ENCODE measurements at places on chromosomes 3 and 15.
A peak's percentile ranks its signal among the peaks of the same experiment; 100 is the strongest.

DNA sequence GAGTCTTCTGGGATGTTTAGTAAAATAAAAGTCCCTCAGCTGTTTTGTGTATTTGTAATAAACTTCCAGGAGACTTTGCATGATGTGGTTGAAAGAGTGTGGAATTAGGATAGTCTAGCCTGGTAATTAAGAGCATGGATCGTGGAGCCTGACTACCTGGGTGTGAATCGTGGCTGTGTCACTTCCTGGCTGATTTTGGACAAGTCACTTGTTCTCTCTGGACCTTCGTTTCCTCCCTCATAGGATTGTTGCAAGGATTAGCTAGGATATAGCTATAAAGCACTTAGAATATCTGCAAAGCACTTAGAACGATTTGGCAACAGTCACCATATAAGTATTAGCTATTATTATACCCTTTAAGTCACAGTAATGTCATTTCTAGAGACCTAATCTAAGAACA is 40.2 kb downstream of the SLMAP start:
- DNase-seq = no peak

DNA sequence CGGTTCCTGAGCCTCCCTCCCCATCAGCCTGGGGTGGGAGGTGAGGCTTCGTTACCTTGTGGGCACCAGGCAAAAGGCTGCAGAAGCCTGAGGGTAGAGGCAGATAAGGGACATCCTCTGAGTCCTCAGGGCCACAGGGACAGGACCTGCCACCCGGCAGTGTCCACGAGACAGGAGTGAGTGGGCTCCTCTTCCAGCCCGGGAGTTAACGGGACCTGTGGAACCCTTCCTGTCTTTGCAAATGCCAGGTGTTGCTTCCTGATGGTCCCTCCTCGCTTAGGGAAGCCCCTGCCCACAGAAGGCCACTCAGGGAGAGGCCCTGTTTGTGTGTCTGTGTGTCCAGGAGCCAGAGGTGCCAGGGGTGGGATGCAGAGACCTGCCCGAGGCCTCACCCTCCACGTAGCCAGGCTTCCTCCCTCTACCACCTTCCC is 111.1 kb upstream of the ALDH1A3 start:
- DNase-seq = no peak

DNA sequence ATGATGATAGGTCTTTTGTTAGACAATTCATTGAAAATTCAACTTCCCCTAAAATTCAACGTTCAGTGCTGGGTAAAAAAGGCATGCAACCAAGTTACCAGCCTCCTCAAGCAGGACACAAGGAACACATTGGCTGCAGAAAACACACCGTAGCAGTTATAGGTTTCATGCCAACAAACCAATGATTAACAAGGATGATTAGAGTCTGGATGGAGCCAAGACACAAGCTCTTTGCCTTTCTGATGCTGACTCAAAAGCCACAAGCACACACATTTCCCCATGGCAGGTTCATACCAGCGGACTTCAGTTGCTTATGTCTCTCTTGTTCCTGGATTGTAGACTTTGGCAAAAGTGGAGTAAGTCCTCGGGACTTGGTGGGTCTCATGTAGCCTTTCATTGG is 105.8 kb downstream of the DHX30 start:
- DNase-seq = no peak

DNA sequence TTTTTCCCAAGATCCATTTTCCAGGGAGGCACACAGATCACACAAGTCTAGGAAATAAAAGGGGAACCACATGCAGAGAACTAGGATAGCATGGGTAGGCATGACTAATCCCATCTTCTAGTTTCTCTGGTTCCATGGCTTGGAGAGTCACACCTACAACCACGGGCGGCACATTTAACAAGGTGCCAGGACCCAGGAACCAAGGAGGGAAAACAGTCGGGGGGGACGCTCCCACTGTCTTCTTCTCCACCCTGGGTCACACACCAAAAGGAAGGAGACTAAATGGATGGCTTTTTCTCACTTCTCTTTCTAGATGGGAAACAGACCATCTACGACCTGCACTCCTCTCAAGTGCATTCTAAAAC is 4.6 kb upstream of the SMCO1 start:
- no peak for DNase-seq

DNA sequence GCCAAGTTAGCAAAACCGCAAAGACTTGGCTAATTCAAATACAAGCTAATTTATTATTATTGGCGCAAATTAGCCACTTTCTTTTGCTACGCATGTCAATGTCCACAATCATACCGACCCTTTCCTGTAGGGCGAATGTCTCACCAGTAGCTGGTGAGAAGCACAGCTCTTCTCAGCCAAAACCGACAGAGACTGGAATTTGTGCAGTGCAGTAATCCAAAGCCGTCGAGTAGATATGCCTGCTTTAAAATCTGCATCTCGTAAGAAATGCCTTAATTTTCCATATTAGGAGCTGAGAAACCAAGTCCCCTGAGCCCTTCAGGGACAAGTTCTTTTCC is 614 bp upstream of the MINDY2 start:
- no peak for DNase-seq

- no peak for DNase-seq
These were observed 147.7 kb downstream of the VGLL4 start for GRCh38 chr3:11495948-11496557.

- no peak for DNase-seq
These were observed 122.6 kb downstream of the ARNT2 start for GRCh38 chr15:80526556-80527340.

- no peak for DNase-seq
These were observed 287.3 kb upstream of the COL8A1 start for GRCh38 chr3:99351122-99351521.

- DNase-seq = no peak
These were observed 244.5 kb upstream of the SUCLG2 start for GRCh38 chr3:67898916-67899315.

DNA sequence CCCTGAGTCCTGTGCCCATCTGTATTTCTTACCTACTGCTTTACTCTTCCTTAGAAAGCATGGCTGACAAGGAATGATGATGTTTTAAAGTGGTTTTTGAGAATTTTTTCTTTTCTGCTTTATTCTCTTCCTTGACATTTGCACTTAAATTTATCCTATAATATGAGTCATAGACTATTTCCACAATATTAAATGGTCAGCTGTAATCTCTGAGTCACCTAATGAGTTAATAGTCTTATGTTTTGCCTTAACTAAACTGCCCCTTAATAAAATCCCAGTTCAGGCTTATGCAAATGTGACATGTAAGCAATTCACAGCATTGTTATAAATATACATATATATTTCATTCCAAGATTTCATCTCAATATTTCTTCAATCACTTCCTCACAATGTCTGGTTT is 23.8 kb downstream of the MEIS2 start:
- DNase-seq = no peak

GRCh38 chr3:138188013-138188730 is 1.1 kb downstream of the ARMC8 start:
- no peak for DNase-seq

- peak; percentile 16 for DNase-seq
These were observed 17.7 kb downstream of the CLEC3B start for GRCh38 chr3:45043728-45044299.

All from natural killer cell treated with Interleukin-12 subunit alpha and Interleukin-12 subunit beta and Interleukin-15 and Interleukin-18, amount 100 ng/mL, for 72 hours (primary cell).